Lower leg skin (tissue), 4 donors: ENCODE measurements at places on chromosomes 12 and 14.

GRCh38 chr12:49832836-49833421 lies 4.7 kb upstream of the NCKAP5L start:
- DNase-seq = no peak

GRCh38 chr12:93990832-93991803 lies 157.3 kb upstream of the PLXNC1 start:
- DNase-seq = peak; percentile 32

DNA sequence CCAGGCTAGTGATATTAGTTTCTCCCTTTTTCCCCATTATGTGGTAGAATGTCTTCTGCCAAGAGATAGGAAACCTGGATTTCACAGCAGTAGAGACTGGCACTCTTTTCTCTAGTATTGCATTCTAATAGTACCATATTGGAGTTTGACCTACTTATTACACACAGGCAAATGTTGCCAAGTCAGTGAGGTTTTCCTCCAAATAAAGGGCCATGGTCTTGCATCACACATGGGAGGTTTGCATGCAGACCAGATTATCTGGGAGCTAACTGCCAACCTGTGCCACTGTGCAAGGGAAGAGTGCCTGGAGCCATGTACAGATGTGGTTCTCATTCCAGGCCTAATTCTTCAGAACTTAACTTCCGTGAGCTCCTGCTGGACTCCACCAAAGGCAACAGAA lies 113.3 kb downstream of the ANO6 start:
- DNase-seq = no peak

- DNase-seq = no peak
These were observed 82.0 kb downstream of the ETV6 start for GRCh38 chr12:11731455-11731854.

GRCh38 chr14:65972346-65972870 lies 513.8 kb upstream of the CCDC196 start:
- no peak for DNase-seq

DNA sequence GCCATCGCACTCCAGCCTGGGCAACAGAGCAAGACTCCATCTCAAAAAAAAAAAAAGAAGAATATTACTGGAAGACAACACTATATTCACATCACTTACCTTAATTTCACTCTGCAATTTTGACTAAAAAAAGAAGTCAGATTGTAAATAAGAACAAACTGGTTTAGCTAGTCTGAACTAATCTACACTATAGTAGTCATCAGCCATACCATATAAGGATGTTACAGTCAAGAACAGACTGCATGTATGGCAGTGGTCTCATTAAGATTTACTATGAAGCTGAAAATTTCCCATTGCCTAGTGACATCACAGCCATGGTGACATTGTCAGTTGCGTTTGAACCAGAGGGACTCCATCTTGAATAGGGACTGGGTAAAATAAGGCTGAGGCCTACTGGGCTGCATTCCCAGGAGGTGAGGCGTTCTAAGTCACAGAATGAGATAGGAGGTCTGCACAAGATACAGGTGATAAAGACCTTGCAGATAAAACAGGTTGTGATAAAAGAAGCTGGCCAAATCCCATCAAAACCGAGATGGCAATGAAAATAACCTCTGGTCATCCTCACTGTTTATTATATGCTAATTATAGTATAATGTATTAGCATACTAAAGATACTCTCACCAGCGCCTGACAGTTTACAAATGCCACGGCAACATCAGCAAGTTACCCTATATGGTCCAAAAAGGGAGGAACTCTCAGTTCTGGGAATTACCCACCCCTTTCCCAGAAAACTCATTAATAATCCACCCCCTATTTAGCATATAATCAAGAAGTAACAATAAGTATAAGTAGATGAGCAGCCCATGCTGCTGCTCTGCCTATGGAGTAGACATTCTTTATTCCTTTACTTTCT lies 51.2 kb downstream of the OSBPL8 start:
- no peak for DNase-seq

DNA sequence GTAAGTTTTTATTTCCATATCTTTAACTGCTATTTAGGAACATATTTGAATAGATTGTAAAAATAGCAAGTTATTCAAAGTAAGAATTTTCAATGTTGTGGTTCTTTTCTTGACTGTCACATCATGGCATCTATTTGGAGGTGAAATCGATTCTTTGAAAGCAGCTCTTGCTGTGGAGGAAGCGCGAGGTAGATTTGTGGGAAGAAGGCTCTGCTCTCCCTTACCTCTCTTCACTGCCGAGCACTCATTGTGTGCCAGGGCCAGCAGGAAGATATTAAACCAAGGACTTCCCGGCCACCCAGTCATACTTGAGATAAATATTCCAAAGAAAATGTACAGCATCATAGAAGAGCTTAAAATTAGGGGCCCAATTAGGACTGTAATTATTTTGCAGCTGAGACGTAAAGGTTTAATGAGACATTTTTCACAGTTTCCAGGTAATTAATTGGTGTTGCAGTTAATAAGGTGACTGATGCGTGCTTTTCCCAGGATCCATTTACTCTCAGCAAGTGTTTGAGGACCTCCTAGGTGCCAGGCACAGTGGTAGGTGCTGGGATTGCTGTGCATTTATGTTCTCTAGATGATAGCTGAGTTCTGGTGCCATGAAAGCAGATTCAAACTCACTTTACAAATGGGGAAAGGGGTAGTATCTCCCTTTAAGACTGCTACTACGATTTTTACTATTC lies 89.2 kb upstream of the DYNC1H1 start:
- DNase-seq = no peak

DNA sequence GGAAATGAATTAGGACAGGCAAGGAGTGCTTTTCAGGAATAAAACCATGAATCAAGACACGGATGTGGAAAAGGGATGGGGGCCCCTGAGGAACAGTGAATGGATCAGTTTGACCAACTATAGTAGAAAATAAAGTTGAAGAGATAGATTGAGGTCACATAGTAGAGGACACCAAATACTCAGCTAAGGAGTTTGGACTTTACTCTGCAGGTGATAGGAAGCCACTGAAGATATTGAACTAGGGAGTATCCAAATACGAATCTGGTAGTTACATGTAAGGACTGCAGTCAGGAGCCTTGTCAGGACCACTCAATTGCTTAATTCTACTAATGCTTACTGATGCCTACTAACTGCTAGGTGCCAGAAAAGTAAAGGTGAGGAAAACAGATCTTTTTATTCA lies 20.4 kb downstream of the ENTPD5 start:
- no peak for DNase-seq

- DNase-seq = no peak
These were observed 152.4 kb downstream of the VRK1 start for GRCh38 chr14:96949594-96949993.

- no peak for DNase-seq
These were observed 857.0 kb downstream of the DIO2 start for GRCh38 chr14:79354336-79354735.

- no peak for DNase-seq
These were observed 198.6 kb downstream of the ESR2 start for GRCh38 chr14:64095620-64096019.

DNA sequence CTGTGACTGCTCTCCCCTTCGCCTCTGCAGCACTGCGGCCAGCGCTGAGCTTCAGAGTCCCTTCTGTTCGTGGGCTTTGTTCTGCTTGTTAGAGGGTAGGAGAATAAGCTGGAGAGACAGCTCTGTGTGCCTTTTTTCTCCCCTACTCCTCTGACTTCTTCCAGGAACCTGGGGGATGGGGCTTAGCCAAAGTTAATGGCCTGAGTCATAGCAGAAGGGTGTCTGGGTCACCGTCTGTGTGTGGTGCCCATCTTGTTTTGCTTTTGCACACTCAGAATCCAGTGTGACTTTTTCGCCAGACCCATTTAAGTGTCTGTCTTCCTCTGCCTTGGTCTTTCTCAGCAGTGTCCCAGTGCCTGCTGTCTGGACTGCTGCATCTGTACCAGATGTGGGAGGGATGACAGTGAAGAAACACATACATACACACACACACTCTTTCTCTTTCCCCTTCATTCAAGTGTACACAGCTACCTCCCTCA lies 3.0 kb downstream of the KIF5A start:
- DNase-seq = no peak

DNA sequence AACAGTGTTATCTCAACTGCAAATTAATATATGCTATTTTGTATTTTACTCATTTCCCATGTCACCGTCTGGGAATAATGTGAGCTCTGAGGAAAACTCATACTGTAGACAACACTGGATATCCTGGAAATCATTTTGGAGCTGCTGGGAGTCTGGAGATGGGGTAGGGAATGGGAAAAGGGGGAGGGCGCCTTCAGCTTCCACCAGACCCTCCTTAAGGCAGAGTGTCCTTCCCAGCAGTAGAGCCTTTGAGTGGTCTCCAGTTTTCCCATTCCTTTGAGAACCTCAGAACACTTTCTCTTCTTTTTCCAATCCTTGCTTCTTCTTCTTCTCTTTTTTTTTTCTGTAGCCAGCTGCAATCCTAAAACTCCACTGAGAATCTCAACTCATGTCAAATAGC lies 5.4 kb upstream of the LRIG3 start:
- DNase-seq = no peak

DNA sequence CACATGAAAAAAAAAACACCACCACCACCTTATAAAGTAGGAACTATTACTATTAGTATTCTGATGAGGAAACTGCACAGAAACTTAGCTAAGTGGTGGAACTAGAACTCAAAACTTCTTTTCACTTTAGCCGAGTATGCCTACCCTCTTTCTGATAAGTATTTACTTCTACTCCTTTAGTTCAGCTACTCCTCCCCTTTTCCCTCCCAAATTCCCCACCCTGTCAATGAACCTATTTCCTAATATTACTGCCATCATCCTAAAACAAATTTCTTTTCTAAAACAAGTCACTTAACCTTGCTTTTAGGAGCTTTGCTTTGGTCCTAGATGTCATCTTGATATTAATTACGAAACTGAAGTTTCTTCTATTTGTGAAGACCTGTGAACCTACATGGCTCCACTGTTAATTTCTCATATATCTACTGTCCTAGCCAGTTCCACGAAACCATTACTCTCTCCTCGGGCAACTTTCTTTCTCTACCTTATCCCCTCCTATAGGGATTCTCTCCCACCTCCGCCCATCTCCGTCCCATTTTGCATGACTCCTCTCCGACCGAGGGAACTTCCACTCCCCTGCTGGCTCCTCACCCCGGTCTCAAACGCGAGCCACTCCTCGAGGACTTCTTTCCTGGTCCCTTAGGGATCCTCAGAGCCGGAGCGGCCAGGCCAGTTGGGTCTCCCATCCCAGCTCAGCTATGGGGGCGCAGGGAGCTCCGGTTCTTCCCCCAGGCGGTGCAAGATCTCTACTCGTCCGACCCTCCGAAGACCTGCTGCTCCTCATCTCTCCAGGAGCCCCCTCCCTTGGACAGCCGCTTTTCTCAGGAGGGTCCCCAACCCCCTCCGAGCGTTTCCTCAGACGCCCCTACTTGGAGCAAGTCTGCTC lies 1.1 kb downstream of the NUMB start:
- peak; percentile 93 for DNase-seq

DNA sequence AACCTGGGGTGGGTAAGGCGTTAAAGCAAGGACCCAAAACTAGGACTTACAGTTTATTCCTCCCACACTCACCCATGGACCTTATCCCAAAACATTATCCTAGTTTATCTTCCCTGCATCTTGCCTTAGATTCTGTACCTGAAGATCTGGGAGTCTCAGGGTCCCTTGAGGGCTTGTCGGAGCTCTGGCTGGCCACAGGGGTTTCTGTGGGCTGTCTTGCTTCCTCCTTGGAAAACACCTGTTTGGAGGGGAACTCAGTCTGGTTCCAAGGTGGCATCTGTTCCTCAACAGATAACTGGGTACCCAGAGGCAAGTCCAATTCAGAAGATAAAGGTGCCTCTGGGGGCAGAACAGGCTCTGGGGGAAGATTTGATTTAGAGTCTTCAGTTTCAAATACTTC lies 1.7 kb downstream of the CDCA3 start:
- DNase-seq = no peak

- no peak for DNase-seq
These were observed 32.7 kb upstream of the USP44 start for GRCh38 chr12:95583933-95584332.

- DNase-seq = no peak
These were observed 18.5 kb upstream of the SFSWAP start for GRCh38 chr12:131692431-131692830.

GRCh38 chr12:121754836-121755235 lies 38.7 kb downstream of the RHOF start:
- no peak for DNase-seq

- no peak for DNase-seq
These were observed 661 bp downstream of the DENR start for GRCh38 chr12:122753319-122753650.

DNA sequence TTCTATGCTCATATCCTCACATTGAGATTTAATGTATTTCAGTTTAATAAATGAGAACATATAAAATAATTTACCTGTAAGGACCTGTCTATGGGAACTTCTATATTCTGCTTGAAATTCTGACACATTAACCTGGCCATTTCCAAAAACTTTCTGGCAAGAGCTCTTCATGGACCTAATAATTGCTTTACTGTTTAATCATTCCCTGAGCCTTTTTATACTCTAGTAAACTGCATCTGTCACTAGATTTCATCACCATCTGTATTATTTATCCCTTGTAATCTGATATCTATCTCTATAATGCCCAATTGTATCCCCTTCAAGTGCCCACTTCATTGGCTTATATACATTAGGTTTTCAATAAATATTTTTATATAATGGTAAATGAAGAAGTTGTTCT lies 327.7 kb downstream of the RAD51B start:
- DNase-seq = no peak

DNA sequence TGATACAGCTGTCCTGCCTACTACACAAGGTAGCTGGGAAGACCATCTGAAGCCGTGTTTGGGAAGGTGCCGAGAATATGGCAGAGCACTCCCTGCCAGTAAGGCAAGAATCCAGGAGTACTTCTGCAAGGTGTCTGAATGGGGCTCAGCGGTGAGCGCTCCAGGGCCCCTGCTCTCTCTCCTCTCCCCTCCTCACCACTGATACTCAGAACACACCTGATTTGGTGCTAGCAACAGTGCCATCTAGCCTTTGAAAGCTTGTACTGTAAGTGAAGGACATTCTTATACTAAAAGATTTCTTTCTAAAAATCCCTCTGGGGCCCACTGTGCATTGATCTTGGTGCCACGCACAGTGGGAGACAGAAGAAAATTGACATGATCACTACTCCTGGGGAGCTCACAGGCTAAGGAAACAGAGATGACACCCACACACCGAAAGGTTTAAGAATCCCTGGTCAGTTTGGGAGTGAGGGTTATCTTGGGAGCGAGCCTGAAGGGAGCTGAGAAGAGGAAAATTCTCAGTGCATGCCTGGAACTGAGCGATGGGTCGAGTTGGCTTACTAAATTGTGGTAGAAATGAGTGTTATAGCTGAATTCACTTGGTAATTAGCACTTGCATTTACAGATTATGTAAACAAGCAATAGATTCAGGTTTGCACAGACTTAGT lies 216.9 kb downstream of the NTF3 start:
- no peak for DNase-seq

DNA sequence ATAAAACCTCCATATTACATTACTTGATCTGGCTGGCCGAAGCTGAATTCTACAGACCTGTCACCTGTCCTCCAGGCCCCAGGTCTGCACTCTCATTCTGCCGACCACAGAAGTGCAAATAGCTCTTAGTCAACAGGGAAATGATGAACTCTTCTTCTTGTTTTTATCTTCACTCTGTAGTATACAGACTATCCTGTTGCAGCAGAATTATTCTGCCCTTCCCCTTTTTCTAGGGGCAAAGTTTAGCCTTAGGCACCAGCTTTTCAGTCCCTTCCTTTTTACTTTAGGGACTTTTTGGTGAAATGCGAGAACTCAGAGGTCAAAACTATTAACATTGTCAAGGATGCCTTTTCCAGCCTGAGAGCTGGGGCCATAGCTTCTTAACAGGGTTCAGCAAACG lies 229.6 kb upstream of the EGLN3 start:
- DNase-seq = no peak

GRCh38 chr12:87136330-87136976 lies 880.3 kb upstream of the MGAT4C start:
- DNase-seq = no peak
